ENCODE measurements at places on chromosomes 4 and X. TPM values are rescaled to one million over a fixed set of nuclear protein-coding genes. Genes with fewer than 3 reads are reported as not detected.
A peak's percentile ranks its signal among the peaks of the same experiment; 100 is the strongest.

GAGE12H gene
- total RNA-seq: not detected

BMX gene
- total RNA-seq: 1.2 TPM

GRCh38 chr4:795726-796119, 30.2 kb downstream of the CPLX1 start:
- H3K27me3 ChIP-seq: peaks cover 7% of the 10 kb centered on the region
- peaks cover 6% of the 10 kb centered on the region for H3K4me1 ChIP-seq
- no peak for DNase-seq
- no peaks in the 10 kb centered on the region for H3K36me3 ChIP-seq
- H3K27ac ChIP-seq: no peak overlapping the region
- H3K4me3 ChIP-seq: no peak overlapping the region

DNA sequence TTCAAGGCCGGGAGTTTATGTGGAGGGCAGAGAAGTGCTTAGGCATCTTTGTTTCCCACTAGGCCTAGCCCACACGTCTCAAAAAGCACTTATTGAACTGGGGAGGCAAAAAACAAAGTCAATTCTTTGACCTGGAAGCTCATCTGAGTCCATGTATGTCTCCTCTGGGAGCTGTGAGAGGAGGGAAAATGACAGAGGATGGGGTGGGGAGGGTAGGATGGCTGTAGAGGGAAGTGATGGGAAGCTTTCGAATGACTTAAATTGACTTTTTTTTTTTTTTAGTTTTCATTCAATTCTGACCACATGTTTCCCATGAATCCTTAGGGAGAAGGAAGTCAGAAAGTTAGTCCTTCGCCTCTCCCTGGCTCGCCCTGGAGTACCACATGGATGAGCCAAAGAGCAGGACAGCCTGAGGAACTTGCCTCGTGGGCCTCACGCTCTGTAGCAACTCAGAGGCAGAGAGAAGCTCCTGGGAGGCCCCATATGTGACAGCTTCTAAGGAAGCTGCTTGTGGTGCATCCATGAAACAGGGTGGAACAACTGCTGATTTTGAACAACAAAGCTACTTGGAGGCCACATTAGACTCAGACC, 45.0 kb downstream of the NHSL2 start:
- H3K27ac ChIP-seq: no peak overlapping the region
- H3K4me3 ChIP-seq: no peak overlapping the region
- no peak for DNase-seq
- no peaks in the 10 kb centered on the region for H3K4me1 ChIP-seq
- H3K36me3 ChIP-seq: no peaks in the 10 kb centered on the region
- H3K27me3 ChIP-seq: no peaks in the 10 kb centered on the region

- H3K4me3 ChIP-seq: no peak overlapping the region
- H3K27ac ChIP-seq: no peak overlapping the region
- no peaks in the 10 kb centered on the region for H3K27me3 ChIP-seq
- H3K36me3 ChIP-seq: no peaks in the 10 kb centered on the region
- no peak for DNase-seq
- no peaks in the 10 kb centered on the region for H3K4me1 ChIP-seq
Measured at GRCh38 chr4:111330786-111331185, 707.9 kb upstream of the PITX2 start.

DNA sequence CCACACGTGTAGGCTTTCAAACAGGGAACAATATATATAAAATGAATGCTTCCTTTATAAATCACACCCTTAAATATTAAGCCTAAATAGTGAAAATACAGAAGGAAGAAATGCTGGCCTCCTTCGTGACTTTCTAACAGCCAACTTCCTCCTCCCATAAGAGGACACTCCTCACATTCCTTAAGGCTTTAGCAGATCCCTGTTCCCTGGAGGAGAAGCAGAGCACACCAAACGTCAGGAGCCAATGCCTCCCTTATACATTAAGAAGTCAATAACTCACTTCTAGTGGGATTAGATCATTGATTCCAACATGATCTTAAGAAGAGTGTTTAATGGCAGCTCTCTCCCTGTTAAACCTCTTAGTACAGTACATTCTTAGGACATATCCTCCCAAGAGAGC, 108.4 kb upstream of the FAM241A start:
- H3K4me3 ChIP-seq: no peak overlapping the region
- no peaks in the 10 kb centered on the region for H3K4me1 ChIP-seq
- no peak overlapping the region for H3K27ac ChIP-seq
- no peaks in the 10 kb centered on the region for H3K27me3 ChIP-seq
- no peak for DNase-seq
- no peaks in the 10 kb centered on the region for H3K36me3 ChIP-seq

DNA sequence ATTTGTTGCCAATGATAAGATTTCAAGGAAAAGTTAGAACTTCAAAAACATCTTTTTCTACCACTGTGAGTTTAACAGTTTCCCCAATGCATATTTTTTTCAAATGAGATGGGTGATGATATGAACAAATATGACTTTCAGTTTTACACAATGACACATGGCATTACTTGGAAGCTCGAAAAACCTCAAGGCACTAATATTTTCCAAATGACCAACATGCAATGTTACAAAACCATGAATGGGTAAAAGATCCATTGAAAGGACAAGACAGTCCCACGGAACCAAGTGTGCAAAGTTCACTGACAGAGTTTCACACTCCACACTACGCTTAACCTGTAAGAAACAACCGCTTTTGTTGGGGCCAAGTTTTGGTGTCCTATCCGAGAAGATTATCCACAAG, 84.5 kb downstream of the CD99L2 start:
- H3K36me3 ChIP-seq: no peaks in the 10 kb centered on the region
- no peak overlapping the region for H3K4me3 ChIP-seq
- no peaks in the 10 kb centered on the region for H3K27me3 ChIP-seq
- no peaks in the 10 kb centered on the region for H3K4me1 ChIP-seq
- no peak overlapping the region for H3K27ac ChIP-seq

- H3K27ac ChIP-seq: no peak overlapping the region
- H3K27me3 ChIP-seq: no peaks in the 10 kb centered on the region
- H3K36me3 ChIP-seq: no peaks in the 10 kb centered on the region
- no peak overlapping the region for H3K4me3 ChIP-seq
- no peak for DNase-seq
Measured at GRCh38 chr4:56531823-56532222, 26.2 kb downstream of the ARL9 start.

DNA sequence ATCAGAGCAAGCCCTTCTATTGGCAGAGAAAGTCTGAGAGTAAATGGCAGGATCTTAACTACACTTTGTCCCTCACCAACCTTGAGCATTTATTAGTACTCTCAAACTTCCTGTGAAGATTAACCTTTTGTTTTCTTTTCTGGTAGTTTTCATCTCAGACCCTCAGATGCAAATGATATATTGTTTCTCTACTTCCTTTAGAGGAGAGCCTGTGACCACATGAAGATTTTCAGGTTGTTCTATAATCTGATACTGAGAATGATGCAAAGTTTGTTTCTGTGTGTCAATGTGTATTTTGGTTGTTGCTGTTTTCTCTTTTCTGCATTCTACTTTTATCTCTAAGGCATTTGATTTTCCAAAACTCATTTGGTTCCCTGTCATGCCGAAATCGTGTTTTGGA, 165.8 kb upstream of the CYSLTR1 start:
- H3K4me1 ChIP-seq: no peaks in the 10 kb centered on the region
- H3K4me3 ChIP-seq: no peak overlapping the region
- H3K27me3 ChIP-seq: no peaks in the 10 kb centered on the region
- H3K27ac ChIP-seq: no peak overlapping the region

- no peak overlapping the region for H3K4me3 ChIP-seq
- no peaks in the 10 kb centered on the region for H3K36me3 ChIP-seq
- no peak overlapping the region for H3K27ac ChIP-seq
- H3K27me3 ChIP-seq: no peaks in the 10 kb centered on the region
- no peaks in the 10 kb centered on the region for H3K4me1 ChIP-seq
Measured at GRCh38 chr4:114349543-114350175, 248.9 kb upstream of the UGT8 start.

- no peaks in the 10 kb centered on the region for H3K36me3 ChIP-seq
- no peak for DNase-seq
- H3K27ac ChIP-seq: no peak overlapping the region
- H3K27me3 ChIP-seq: peaks cover 2% of the 10 kb centered on the region
- H3K4me3 ChIP-seq: no peak overlapping the region
- no peaks in the 10 kb centered on the region for H3K4me1 ChIP-seq
Measured at GRCh38 chr4:7638489-7638888, 203.8 kb upstream of the PSAPL1 start.

GRCh38 chr4:81021142-81021944, 9.2 kb upstream of the BMP3 start:
- H3K27me3 ChIP-seq: no peaks in the 10 kb centered on the region
- no peaks in the 10 kb centered on the region for H3K36me3 ChIP-seq
- peaks cover 6% of the 10 kb centered on the region for H3K4me1 ChIP-seq
- H3K4me3 ChIP-seq: no peak overlapping the region

DNA sequence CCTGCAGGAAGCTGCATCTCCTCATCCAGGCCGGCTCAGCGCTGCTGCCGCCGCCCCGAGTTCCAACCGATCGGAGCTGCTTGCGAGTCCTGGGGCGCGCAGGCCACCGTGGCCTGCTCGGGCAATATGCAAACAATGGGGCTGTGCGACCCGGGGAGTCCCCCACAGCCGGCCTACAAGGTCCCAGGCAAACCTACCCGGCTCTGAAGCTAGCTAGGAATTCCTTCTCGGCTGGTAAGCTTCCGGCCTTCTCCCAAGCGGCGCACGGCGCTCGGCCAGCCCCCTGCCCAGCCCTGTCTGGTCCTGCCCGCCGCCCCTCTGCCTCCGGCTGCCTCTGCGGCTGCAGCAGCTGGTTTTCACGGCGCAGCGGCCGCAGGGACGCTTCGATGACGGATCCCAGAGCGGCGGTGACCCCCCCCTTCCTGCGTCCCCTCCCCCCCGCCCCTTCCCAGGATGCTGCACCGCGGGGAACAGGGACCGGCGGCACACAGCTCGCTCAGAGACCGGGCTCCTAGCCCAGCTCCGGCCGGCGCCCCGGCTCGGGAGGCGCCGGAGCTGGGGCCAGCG, 59.4 kb downstream of the TSC22D3 start:
- peak overlapping the region; percentile 98 for H3K27ac ChIP-seq
- peaks cover 5% of the 10 kb centered on the region for H3K36me3 ChIP-seq
- peak overlapping the region; percentile 71 for H3K4me3 ChIP-seq
- DNase-seq: no peak
- H3K27me3 ChIP-seq: no peaks in the 10 kb centered on the region

GRCh38 chr4:772776-773175, 53.2 kb downstream of the CPLX1 start:
- no peak for DNase-seq
- H3K27ac ChIP-seq: no peak overlapping the region
- H3K4me1 ChIP-seq: no peaks in the 10 kb centered on the region
- H3K36me3 ChIP-seq: no peaks in the 10 kb centered on the region

- no peaks in the 10 kb centered on the region for H3K36me3 ChIP-seq
- DNase-seq: no peak
- H3K4me3 ChIP-seq: no peak overlapping the region
- no peaks in the 10 kb centered on the region for H3K27me3 ChIP-seq
- H3K4me1 ChIP-seq: no peaks in the 10 kb centered on the region
Measured at GRCh38 chr4:175280153-175280552, 362.0 kb downstream of the ADAM29 start.

DNA sequence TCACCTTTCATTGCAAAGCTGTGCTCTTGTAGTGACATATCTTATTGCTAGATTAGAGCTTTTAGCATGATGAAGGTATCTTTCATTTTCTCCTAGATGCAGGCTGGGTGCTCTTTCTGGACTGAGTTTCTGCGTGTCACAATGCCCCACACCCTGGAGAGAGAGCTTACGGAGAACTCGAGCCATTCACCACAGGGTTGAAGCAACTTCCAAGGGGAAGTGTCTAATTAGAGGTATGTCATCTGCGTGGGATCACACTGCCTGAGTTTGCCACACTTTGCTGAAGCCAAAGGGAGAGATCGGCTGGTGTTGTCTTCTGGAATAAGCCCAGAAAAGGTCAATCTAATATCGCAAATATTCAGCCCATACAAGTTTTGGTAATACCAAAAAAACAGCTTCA, 179.3 kb upstream of the MBNL3 start:
- no peaks in the 10 kb centered on the region for H3K4me1 ChIP-seq
- no peak overlapping the region for H3K27ac ChIP-seq
- no peak for DNase-seq
- H3K4me3 ChIP-seq: no peak overlapping the region
